ENCODE measurements at places on chromosomes 4 and X.

- DNase-seq, result no peak
Observed at GRCh38 chr4:170721812-170722373, 632.1 kb upstream of the AADAT start.

GRCh38 chrX:11953615-11954014 lies 184.7 kb upstream of the FRMPD4 start:
- no peak for DNase-seq

DNA sequence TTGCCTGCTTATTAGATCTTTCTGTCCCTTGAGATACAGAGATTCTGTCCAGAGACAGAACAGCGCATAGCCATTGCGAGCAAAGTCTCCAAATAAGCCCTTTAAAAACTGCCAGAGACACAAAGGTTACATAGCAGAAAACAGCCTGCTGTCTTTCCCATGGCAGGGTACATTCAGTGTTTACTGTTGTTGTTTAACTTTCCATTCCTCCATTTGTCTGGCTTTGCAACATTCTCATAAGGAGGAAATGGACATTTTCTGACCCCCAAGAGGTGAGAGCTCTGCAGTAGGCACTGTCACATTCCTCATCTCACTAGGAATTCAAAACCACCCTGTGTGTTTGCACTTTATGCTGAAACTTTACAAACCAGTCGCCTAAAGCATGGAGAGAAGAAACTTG lies 48.3 kb downstream of the PDE5A start:
- no peak for DNase-seq

DNA sequence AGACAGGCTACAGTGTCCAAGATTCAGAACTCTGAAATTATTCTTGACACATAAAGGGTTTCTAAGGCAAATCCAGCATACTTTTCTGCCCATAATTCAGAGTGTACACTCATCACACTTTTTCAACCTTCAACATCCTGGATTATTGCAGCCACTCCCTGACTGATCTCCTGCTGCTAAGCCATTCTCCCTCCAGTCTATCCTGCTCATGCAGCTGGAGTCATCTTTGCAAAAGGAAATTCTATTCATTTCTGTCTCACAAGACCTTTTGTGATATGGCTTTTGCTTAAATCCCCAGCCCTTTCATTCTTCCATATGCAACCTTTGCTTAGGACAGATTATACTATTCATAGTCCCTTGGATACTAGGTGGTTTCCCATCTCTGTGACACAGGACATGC lies 236.1 kb upstream of the LDB2 start:
- DNase-seq, result no peak

DNA sequence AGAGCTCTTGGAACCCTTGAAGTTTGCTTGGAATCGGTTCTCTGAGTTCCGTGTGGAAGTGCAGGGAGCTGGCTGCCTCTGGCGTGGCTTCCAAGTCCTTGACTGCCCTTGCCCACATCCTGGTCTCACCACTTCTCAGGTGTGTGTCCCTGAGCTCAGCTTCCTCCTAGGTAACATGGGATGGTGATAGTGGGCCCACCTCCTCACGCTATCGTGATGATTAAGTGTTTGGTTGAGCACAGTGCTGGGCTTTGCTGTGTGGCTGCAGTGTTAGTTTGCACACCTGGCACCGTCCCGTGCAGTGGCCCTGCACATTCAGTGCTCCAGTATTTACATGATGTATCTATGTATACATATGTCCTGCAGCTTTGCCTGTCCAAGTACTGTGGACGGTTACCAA lies 81.5 kb downstream of the CLDN34 start:
- no peak for DNase-seq

DNA sequence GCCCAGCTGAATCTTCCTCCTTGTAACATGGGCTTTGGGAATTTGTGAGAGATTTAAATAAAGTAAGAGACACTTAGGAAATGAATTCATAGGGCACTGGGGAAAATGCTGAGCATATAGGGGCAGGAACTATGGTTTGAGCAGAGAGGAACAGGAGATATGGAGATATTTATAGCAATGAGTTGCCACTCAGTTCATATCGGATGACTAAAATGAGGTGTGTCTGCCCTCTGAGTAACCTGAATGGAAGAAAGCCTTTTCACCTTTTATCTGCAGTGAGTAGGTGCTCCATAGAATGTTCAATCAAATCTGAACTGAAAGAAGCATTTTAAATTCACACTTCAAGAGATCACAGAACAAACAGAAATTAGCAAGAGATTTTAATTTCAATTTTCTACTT lies 105.7 kb downstream of the CEP44 start:
- no peak for DNase-seq

Measured in NCI-H1436 (cell line).